ENCODE measurements at places on chromosomes 16 and 17.

- no peak for DNase-seq
Measured at GRCh38 chr16:57724531-57724930, 11.0 kb upstream of the KATNB1 start.

- no peak for DNase-seq
Measured at GRCh38 chr16:16018705-16019104, 69.3 kb downstream of the ABCC1 start.

- DNase-seq, result no peak
Measured at GRCh38 chr16:70418993-70419318, 19.9 kb downstream of the ST3GAL2 start.

GRCh38 chr17:79331492-79331891 is 256.9 kb downstream of the ENGASE start:
- no peak for DNase-seq

DNA sequence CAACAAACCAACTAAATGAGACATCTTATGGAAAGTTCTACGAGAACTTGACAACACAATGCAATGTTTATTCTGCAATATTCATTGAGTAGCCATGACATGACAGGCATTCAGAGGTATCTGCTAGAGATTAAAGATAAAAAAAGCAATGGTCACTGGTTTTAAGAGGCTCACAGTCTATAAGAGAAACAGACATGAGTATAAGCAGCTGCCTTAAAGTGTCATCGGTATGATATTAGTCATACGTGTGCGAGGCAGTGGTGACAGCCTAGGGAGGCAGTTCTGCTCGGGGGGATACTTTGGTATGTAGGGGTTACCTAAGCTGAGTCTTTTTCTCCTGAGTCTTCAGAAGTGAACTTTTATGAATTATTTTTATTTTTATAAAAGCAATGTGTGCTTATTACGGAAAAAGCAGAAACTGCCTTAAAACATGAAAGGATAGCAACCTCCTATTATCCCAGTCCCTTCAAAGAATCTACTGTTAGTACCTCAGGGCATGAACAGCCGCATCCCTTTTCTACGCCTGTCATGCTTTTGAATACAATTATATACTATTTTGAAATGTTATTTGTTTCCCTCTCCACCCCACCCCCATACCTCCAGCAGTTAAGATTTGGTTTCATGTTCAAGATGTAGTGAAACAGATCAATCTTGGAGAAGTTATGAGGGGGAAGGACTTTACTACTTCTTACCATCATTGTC is 7.7 kb downstream of the ST6GALNAC1 start:
- no peak for DNase-seq

GRCh38 chr16:8511464-8511863 is 78.8 kb downstream of the TMEM114 start:
- no peak for DNase-seq

DNA sequence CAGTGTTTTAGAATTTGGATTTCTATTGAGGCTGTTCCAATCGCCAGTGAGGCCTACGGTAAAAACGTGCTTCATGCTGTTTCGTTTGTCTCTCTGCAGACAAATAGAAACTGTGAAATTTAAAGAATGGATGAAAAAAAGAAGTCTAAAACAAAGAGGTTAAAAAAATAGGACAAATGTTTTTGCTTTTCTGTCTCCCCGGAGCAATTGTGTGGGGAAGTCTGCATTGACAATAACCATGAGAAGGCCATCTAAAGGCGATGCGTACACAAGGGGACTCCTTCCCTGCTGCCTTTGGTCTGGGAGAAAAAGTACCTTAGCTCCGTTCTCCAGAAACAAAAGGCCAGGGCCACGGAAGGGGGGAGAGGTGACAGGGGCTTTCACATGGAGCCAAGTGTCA is 4.6 kb upstream of the ZFHX3 start:
- no peak for DNase-seq

DNA sequence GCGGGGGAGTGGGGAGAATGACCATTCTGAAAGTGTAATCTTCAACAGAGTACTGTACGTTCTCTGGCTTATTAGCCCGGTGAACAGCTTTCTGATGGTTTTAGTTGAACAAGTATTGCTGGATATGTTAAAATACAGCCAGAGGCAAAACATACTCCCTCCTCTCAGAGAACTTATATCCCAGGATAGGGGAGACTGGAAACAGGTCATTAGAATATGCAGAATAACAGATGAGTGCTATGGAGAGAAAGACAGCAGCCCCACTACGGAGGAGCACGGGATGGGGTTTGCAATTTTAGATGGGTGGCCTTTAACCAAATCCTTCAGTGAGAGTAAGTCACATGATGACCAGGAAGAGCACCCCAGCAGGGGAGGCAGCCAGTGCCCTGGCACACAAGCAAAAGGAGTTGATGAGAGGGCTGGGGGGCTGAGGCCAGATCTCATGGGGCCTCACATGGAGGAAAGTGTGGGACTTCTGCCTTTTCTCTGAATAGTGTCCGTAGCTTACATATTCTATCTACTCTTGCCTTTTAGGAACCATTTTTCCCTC is 43.1 kb upstream of the SEC14L1 start:
- DNase-seq, result no peak

DNA sequence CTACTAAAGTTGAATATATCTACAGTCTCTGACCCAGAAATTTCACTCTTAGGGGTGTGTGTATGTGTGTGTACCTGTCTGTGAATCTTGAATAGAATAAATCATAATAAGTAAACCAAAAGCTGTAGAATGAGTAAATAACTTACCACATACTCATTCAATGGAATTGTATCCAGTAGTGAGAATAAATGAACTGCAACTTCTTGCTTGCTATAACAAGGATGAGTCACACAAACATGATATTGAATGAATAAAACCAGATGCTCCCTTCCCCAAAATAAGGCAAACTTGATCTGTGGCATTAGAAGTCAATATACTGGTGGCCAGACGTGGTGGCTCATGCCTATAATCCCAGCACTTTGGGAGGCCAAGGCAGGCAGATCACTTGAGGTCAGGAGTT is 259.8 kb upstream of the MON1B start:
- DNase-seq, result no peak

GRCh38 chr17:80460429-80460834 is 16.0 kb downstream of the NPTX1 start:
- DNase-seq, result no peak

- no peak for DNase-seq
Measured at GRCh38 chr16:49465661-49466528, 92.3 kb downstream of the C16orf78 start.

GRCh38 chr16:54509456-54509855 is 222.9 kb upstream of the IRX3 start:
- DNase-seq, result no peak

DNA sequence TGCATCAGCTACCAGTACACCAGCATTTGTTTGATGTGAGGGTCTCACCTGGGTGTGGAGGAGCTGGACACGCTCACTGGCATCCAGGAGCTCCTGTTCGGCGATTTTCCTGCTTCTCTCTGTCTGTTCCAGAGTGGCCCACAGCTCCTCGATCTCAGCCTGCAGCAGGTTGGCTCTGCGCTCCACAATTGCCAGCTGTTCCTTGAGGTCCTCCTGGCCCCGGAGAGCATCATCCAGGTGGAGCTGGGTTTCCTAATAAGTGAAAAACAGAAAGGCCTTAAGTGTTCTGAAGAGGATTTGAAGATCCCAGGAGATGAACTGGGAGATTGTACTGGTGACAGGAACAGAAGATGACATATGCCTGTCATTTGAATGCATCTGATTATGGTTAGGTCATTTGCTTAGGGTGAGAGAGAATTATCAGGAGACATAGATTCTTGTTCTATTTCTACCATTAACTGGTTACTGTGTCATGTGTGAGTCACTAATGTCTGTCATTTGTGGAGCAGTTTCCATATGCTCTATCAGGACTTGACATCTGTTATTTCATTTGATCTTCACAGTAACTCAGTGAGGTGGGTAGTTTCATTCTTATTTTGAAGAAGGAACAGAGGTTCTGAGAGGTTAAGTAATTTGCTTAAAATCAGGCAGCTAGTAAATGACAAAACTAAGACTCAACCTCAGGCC is 21.5 kb upstream of the MYH13 start:
- no peak for DNase-seq

DNA sequence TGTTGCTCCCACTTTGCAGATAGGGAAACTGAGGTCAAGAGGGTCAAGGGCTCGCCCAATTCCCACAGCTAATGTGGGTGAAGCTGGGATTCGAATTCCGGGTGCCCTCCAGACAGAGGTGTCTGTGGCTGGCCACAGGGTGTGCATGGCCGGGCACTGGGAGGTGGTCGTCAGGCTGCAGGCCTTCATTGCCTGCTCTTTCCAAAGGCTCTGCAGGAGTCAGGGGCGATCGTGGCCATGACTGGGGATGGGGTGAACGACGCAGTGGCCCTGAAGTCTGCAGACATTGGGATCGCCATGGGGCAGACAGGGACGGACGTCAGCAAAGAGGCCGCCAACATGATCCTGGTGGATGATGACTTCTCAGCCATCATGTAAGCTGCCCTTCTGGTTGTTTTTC is 49.8 kb downstream of the MEAK7 start:
- no peak for DNase-seq

- DNase-seq, result no peak
Measured at GRCh38 chr17:9346296-9346926, 229.2 kb downstream of the STX8 start.

GRCh38 chr16:9389543-9390207 is 298.2 kb downstream of the HAPSTR1 start:
- no peak for DNase-seq

DNA sequence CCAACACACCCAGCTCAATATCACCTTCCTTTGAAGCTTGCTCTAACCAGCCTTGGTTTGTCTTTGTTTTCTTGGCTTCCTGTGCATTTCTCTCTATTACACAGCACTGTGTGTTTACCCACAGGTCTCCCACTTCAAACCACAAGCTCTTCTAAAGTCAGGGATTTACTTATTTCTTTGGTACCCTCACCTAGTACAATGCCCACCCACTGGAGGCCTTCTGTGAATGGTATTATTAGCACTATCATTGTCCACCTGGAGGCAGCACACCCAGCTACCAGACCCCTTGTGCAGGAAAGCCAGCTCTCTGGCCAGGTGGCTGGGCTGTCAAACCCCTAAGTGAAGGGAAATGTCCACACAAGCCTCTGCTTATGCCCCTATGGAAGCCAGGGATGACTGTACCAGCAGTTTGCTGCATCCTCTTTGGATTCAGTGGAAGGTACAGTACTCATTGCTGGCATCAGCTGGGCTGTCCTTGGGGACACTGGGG is 9.4 kb upstream of the TOP2A start:
- DNase-seq, result no peak

DNA sequence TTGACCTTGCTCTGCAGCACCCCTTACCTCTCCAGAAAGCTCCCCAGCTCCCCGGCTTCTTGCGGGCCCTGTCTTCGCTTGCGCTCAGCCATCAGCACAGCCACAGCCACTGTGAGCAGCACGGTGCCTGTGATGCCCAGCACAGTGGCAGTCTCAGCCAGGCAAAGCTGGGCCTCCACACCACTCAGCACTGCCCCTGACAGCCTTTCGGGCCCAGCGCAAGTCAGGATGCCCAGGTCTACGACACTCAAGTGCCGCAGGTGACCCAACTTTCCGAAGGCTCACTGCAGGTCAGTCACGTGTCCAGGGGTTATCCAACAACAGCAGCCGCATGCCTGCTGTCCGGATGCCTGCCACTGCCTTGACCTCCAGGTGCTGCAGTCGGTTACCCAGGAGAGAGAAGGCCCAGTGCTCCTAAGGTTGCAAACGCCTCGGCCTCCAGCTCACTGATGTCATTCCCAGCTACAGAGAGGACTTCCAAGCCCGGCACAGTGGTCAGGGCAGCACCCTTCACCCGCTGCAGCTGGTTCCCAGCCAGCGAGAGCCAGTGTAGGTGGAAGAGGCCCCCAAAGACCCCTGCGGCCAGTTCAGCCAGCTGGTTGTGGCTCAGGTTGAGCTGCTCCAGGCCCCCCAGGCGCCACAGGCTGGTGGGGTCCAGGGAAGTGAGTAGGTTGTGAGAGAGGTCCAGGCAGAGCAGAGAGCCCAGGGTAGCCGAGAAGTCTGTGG is 8.9 kb upstream of the TMEM101 start:
- DNase-seq, result no peak

DNA sequence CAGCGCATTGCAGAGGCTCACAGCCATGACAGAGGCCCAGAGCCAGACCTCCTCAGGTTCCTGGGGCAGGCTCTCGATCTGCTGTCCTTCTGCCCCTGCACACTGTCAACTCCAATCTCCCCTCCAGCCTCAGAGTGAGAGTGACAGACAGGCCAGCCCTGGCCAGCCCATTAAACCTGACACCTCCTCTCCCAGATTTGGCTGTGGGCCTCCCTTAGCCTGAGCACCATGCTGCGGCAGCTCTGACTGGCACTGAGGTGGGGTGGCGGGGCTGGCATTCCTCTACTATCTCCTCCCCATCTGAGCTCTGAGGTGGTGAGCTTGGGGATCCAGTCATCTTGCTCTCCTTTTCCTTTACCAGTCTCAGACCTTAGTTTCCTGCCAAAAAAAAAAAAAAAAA is 15.5 kb upstream of the C1QL1 start:
- DNase-seq, result no peak

GRCh38 chr16:23071196-23072083 is 77.8 kb downstream of the USP31 start:
- DNase-seq, result no peak

GRCh38 chr17:67912656-67913055 is 83.6 kb downstream of the C17orf58 start:
- no peak for DNase-seq

DNA sequence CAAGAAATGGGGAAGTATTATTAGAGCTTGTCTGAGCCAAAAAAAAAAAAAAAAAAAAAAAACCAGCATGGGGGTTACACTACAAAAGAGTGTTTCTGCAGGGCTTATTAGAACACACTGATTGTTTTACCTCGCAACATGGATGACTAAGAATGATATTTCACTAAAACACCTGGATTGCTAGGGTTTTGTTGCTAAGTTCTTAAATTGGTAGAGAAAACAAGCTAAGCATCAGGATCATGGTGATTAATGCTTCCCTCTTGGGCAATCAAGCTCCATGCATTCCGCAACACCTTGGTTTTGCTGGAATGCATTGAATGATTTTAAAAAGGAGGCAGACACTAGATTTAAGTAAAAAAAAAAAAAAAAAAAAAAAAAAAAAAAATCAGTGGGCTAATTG is 931.4 kb upstream of the CDH8 start:
- DNase-seq, result no peak

- no peak for DNase-seq
Measured at GRCh38 chr17:75340631-75341030, 51.4 kb upstream of the SLC25A19 start.

DNA sequence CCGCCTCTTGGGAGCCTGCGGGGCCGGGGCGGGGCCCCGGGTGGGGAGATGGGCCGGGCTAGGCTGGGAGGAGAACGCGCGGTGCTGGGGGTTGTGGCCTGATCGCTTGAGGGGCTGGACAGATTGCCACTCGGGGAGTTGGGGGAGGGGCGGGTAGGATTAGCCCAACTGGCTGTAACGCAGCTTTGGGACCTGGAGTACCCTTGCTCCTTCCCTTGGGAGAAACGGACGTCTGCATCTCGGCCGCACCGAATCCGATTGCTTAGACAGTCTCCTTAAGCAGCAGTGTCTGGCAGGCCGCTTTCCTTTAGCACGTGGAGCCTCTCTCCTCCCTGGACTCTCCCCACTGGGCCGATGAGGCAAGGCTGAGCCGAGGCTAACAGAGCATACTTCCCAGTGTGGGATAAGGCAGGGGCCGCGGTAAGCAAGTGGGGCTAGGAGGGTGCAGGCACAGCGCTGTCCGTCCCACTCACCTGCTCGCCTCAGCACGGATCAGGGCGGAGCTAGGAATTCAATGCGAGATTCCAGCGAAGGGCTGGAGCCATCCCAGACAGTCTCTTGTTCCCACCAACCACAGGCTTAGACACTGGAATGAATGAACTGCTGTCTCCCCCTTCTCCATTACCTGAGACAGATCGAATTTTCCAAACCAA is 540 bp upstream of the ACLY start:
- DNase-seq, result no peak
